ENCODE measurements at places on chromosomes 12 and 14. TPM values are rescaled to one million over a fixed set of nuclear protein-coding genes. Genes with fewer than 3 reads are reported as not detected.

GRCh38 chr12:132777614-132778013 is 16.0 kb upstream of the ANKLE2 start:
- no peak for DNase-seq
- H3K4me1 ChIP-seq: no peaks in the 10 kb centered on the region
- no peak overlapping the region for H3K27ac ChIP-seq
- H3K4me3 ChIP-seq: no peak overlapping the region

- H3K36me3 ChIP-seq: no peaks in the 10 kb centered on the region
- no peak overlapping the region for H3K4me3 ChIP-seq
- H3K27me3 ChIP-seq: peaks cover 62% of the 10 kb centered on the region
These were observed 101.3 kb downstream of the ASCL4 start for GRCh38 chr12:107875786-107876185.

ST8SIA1 gene
- 3.1 TPM for total RNA-seq

DNA sequence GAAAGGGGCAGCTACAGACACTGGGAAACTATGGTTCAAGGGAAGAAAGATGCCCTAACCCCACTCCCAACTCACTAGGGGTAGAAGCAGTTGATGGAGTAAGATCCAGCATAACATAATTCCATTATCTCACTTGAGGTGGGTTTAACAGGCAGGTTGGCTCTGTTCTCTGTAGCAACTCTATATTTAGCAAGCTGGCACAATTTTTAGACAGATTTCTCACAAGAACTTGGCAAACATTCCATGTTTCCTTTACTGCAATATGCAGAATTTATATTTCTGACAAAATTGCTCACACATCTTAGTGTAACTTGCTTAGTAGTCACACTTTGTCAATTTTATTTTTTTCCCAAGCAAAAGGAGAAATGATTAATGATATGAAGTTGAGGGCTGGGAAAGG is 475.4 kb downstream of the RMST start:
- H3K4me1 ChIP-seq: no peaks in the 10 kb centered on the region
- DNase-seq: no peak
- H3K27ac ChIP-seq: no peak overlapping the region
- H3K27me3 ChIP-seq: no peaks in the 10 kb centered on the region

DNA sequence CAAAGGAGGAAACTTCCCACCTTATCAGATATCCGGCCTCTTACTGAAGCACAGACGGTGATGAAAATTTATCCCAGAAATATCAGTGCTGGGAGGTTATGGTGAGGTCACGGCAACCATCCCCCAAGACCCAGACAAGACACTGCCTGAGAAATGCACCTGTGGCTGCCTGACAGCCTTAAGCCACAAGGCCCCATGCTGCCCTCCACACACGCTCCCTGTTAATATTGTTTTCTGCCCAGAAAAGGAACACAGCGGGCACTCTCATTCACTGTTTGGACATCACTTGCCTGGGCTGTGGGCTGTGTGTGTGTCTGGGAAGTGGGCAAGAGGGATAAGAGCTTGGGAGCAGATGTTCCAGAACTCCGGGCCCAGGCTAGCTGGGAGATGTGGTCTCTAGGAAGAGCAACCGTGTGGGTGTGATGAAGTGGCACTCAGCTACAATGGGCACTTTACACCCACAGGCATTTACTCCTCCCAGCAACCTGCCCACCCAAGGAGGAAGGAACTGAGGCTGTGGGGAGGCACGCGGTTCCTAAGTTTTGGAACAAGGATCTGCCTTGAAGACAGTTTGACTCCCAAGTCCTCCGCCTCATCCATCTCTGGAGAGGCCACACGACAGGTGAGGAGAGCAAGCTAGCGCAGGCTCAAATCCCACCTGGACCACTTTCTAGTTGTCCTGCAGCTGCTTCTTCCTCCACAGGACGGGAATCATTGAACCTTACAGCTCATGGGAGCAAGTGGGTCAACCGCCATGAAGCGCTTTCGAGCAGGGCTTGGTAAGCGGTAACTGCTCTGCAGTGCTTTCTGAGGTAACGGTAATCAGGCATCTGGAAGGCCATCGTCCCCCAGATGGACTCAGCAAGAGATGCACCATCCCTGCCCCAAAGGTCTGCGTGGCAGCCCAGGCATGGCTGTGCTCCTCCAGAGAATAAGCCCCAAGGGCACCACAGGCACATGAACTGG is 91.4 kb downstream of the CHGA start:
- H3K4me1 ChIP-seq: no peaks in the 10 kb centered on the region
- H3K36me3 ChIP-seq: no peaks in the 10 kb centered on the region
- no peak for DNase-seq
- H3K27ac ChIP-seq: no peak overlapping the region

SMCO2 gene
- total RNA-seq: 1.9 TPM

GRCh38 chr14:65685572-65685971 is 273.0 kb downstream of the FUT8 start:
- H3K4me1 ChIP-seq: no peaks in the 10 kb centered on the region
- peaks cover 4% of the 10 kb centered on the region for H3K36me3 ChIP-seq
- H3K27me3 ChIP-seq: no peaks in the 10 kb centered on the region
- DNase-seq: no peak

TMEM19 gene
- total RNA-seq: 39.5 TPM

DNA sequence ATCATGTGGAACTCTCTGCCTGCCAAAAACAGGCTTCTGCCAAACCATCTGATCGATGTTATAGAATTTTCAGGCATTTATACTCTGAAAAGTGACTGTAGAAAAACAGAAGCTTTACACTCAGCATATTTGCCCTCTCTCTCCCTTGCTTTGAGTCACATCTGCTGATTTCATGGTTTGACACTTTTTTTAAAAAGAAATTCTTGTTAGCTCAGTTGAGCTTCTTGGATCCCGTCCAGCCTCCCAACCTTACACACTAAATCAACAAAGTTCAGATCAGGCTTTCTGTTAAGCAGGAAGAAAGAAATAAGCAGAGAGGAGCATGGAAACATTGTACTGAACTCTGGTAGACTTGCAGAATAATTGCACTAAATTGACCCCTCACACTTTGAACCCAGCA is 193.6 kb upstream of the SEL1L start:
- no peaks in the 10 kb centered on the region for H3K27me3 ChIP-seq
- H3K27ac ChIP-seq: no peak overlapping the region
- H3K36me3 ChIP-seq: no peaks in the 10 kb centered on the region

- H3K27me3 ChIP-seq: peaks cover 53% of the 10 kb centered on the region
- no peak for DNase-seq
- no peaks in the 10 kb centered on the region for H3K4me1 ChIP-seq
- no peaks in the 10 kb centered on the region for H3K36me3 ChIP-seq
These were observed at the start of gene DACT1 for GRCh38 chr14:58637391-58638230. TSS of gene DACT1 (plus strand) at chr14:58637962. CDS start at chr14:58638203, 241 bp downstream.

AQP6 gene
- not detected for total RNA-seq

STAC3 gene
- 2.2 TPM for total RNA-seq
